ENCODE measurements at places on chromosomes 4 and X.
A peak's percentile ranks its signal among the peaks of the same experiment; 100 is the strongest.

- DNase-seq = no peak
Observed at GRCh38 chr4:152981278-152981677, 45.2 kb downstream of the FHDC1 start.

DNA sequence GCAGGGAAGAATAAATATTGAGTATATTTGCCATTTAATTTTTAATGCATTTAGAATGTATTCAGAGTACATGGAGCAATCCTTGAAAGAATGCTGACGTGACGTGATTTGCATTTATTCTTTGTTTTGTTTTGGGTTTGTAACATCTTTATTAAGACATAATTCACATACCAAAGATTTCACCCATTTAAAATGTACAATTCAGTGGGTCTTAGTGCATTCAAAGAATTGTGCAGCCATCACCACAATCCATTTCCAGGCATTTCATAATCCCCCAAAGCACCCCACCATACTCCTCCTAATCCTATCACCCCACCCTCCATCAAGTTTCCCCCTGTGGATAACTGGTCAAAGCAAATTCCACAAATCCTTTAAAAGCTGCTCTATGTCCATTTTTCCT is 87.4 kb downstream of the FAM9B start:
- DNase-seq = no peak

- DNase-seq = peak; percentile 61
Observed at GRCh38 chr4:1927675-1928074, 56.5 kb downstream of the NSD2 start.

DNA sequence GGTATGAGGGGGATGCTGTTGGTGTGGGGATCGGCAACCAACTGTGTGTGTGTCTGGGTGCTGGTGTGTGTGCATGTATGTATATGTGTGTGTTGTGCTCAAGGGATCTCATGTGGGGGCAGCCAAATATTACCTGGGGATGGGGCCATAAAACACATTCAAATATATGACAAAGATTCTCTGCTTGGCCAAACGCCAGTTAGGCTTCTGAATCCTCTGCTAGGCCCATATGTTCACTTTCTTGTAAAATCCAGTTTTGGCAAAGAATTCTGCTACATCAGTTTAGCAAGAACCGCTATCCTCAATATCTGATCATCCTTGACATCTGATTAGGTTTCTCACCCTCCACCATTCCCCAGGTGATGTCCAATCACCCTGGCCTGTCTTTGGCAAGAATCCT is 106.6 kb downstream of the RASL11B start:
- no peak for DNase-seq

DNA sequence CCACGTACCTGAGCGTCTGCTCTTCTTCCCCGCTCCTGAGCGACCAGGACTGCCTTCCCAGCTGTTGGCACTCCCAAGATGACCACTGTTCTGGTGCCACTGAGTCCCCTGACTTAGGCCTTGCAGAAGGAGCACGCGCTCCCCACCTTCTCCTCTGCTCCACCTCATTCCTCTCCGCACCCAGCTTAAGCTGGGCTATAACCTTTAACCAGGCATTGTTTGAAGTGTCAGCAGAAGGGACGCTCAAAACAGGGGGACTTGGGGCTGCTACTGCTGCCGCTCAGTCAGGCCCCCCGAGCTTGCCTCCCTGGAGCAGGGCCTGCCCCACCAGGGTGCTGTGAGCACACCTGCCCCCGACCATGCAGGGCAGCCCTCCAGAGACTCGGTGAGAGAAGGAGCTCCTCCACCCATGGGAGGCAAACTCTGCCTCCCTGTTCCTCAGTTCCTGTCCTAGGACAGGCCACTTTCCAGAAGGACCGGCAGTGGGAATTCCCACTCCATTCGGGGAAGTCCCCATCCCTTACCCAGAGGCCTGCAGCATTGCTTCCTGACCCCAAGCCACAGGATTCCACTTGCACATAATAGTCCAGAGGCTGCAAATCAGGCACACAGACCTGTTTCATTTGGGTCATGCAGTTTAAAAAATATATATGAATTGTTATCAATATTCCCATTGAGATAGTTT is 99.7 kb upstream of the ENPP6 start:
- DNase-seq = no peak

DNA sequence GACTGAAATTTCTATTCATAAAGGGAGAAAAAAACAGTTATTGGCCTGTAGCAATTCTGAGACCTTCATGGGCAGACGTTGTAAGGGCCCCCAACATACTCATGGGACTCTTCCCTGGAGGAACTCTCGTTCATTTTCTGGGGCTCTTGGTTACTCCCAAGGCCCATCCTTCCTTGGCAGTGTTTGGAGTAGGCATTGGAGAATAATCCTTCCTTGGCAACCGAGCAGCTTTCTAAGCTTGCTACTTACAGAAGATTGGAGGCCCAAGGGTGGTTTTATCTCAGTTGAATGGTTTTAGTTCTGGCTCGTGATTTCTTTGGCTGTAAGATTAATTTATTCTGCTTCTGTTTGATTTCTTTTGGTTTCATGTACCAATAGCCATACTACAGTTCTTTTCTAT is 50.4 kb downstream of the ALG13 start:
- DNase-seq = no peak

GRCh38 chrX:133290076-133290475 is 71.9 kb upstream of the TFDP3 start:
- DNase-seq = no peak

DNA sequence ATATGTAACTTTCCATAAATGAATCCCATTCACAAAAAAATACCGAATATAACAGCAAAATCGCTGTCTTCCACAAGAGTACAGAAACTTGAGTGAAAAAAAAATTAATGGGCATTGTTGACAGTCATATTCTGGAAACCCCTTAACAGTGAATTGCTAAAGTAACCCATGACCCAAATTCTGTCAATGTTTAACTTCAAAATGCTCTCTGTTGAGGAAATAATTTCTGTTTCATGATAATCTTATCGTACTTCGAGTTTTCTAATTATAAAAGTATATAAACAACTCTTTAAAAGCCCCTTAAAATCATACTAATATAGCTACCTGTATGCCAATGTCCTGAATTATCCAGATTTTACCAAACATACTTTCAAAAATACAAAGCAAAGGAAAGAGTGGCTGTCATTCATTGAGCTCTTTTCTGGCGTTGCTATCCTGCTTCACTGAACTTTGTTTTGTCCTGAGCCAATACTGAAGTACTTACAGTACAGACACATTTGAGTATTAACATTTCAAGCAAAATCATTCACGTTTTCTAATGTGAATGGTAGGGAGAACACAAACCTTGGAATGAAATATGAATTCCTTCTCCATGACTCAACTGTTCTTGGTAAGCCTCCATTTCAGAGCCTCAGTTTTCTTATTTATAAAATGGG is 2.4 kb downstream of the XAGE3 start:
- DNase-seq = no peak
